Esophagus muscularis mucosa (tissue), 4 donors: ENCODE measurements at places on chromosomes 2 and 18.

DNA sequence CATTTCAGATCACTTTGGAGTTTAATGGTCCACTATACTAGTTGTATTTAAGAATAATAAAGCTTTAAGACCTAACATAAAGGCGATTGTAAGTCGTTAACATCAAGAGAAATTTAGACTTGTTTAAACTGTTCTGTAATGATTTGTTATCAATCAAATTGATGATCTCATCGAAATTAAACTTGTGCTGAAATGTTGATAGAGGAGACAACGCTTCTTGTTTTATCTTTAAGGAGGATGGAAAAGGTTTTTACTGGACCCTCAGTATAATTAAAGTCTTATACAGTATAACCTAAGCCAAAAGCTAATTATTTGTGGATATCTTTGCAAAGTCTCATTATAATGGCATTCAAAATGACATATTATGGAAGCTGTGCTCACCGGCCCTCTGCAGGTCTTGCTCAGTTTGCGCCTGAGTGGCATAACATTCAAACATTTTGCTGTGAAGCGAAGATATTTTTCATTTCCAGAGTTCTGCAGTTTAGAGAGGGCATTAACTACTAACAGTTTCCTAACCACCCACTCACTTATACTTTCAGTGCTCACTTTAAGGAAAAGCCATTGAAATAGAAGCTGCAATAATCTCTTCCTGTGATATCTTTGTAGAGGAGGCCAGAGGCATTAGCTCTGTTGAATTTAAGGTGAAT, 1.4 kb upstream of the SERTAD2 start:
- no peak for DNase-seq

GRCh38 chr2:31067259-31067658, 71.0 kb downstream of the GALNT14 start:
- no peak for DNase-seq

DNA sequence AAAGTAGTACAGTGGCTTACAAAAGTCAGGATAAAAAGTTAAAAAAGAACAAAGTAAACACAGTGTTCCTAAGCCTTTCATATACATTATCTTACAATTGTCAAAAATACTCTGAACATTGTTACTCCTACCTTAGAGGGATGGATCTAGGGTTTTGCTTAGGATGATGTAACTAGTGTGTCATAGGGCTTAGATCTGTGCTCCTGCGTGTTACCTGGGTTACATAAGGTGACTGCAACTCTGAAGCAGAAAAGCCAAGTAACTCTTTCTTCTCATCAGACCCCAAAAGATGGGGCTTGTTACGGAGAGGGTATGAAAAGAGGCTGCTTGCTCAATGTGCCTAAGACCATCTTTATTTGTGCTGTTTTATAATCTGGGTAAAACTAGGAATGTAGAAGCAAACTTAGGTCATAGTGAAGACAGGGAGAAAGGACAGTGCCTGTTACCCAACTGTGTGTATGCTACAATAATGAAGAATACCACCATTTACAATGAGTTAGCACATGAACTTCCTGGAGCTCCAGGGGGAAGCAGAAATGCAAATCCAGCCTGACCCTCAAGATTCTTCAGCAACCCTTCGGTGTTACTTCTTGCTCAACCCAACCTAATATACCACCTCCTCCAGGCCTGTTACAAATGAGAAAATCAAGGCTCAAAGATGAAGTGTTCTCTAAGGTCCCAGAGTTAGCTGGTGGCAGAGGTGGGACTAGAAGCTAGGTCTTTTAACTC, 42.0 kb upstream of the STK17B start:
- DNase-seq = no peak

- no peak for DNase-seq
Measured at GRCh38 chr2:236176951-236177350, 8.8 kb upstream of the GBX2 start.

- no peak for DNase-seq
Measured at GRCh38 chr2:138610201-138610953, 108.8 kb downstream of the SPOPL start.

DNA sequence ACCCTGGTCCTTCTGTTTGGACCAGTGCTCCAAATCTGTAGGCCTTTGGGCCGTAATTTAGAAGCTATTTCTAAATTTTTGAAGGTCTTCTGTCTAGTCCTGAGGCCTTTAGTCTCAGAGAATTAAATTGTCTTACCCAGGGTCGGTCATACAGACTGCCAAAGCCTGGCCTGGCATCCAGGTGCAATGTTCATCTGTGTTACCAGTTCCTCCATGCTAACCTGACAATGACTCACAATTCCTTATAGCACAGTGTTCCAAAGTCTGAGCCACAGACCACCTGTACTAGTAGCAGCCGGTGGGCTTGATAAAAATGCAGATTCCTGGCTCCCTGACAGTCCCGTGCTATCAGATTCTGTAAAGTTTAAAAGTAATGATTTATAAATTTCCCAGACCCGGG, 77.7 kb upstream of the MAP4K3 start:
- DNase-seq = no peak

GRCh38 chr2:69914950-69915945, at the start of gene MXD1:
Gene MXD1 (plus strand): TSS chr2:69915109. CDS start chr2:69915331, 222 bp downstream.
- no peak for DNase-seq

DNA sequence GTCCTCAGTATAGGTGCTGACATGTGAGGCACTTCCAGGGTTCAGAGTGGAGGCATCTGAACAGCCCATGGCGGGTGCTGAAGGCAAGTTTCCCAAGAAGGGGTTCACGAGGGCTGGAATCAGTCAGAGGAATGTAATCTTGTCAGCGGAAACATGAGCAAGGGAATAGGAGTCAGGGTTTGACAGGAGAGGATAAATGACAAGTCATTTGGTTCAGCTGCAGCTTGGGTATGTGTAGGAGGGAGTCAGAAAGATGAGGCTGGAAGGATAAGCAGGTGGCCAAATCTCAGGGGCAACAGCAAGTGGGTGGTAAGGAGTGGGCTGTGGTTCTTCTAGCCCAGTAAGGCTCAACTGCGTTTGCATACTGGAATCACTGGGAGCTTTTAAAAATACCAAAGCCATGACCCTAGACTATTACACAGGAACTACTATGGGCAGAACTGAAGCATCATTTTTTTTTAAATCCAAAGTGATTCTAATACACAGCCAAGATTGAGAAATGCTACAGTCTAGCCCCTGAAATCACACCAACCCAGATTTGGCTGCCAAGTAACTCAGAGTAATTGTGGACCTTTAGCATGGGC, 41.8 kb upstream of the NAB1 start:
- peak; percentile 53 for DNase-seq

DNA sequence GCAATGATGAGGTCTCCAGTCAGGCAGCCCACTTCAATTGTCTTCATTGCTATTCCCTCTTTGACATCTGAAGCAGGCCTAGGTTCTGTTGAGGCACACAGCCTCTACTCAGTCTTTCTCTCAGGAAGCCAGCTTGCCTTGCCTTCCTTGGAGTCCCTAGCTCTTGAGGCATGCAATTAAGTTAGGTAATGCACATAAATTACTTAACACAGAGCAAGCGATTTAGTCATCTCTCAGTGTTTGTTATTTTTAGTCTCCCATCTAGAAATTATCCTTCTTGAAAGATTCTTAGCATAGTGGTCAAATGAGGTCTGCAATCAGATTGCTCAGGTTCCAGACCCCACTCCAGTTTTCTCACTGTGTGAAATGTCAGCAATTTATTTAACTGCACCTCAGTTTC, 32.0 kb downstream of the SULT1C4 start:
- no peak for DNase-seq

DNA sequence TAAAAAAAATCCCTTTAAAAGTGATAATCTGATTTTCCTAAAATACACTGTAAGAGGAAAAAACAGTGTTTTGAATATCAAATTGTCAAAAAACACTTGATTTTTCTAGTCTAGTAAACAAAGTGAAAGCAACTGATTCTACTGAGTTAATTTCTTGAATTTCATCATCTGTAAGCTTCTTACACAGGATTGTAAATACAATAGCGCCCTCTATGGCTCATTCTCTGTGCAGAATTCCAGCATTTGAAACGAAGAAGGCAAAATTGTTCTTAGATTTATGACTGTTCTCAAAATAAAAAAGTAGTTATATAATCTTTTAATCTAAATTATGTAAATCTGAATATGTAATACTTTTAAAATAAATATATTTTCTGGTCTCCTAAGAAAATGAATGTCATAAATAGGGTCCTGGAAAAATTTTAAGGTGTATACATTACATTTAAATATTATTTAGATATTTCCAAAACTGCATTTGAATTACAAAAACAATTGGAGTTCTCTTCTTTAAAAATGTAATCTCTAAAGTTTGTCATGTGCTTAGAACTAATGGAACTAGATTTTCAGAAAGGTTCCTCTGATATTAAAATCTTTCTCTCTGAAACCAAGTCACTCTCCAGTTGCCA, 176.9 kb upstream of the MC4R start:
- DNase-seq = no peak

DNA sequence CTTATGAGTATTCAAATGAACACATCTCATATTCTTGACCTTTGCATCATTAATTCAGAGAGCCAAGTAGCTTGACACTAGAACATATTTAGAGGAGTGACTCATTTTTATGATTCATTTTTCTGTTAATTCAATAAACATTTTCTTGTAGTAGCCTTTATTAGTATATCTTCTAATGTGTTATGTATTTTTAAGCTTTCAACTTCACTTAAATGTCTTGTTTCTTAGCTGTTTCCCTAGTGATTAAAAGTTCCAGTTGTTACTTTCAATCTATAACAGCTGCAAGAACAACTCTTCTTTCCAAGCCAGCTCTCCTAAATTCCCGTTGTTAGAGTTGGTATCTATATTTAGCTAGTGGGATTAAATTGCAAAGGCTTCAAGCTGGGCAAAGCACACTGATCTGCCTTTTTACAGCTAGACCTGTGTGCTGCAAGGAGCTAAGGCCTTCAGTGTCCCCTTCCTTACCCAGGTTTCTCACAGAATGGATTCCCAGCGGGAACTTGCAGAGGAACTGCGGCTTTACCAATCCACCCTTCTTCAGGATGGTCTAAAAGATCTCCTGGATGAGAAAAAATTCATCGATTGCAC, at the start of gene KLHL41:
KLHL41 (plus strand) TSS at position 405 of the 588 bp plus-strand sequence; CDS start at position 482, 77 bp downstream.
- no peak for DNase-seq

DNA sequence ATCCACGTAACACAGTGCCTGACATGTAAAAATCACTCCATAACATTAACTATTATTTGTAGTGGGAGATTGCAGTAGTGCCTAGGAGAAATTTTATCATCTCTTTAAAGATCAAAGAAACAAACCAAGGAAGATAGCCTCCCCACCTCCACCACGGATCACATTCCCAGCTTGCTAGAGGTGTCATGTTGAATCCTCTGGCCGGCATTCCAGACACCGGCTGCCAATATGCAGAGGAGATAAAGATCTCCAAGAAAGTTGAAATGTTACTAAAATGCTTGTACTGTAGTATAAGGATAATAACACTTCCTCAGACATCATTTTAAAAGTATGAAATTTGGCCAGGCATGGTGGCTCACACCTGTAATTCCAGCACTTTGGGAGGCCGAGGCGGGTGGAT, 6.1 kb upstream of the ATG16L1 start:
- no peak for DNase-seq
